ENCODE measurements at places on chromosomes 12 and 14.

GRCh38 chr12:12915656-12916055 lies 24.3 kb downstream of the GPRC5A start:
- DNase-seq, result no peak

GRCh38 chr12:109871668-109872314 lies 8.6 kb downstream of the GLTP start:
- DNase-seq, result no peak

DNA sequence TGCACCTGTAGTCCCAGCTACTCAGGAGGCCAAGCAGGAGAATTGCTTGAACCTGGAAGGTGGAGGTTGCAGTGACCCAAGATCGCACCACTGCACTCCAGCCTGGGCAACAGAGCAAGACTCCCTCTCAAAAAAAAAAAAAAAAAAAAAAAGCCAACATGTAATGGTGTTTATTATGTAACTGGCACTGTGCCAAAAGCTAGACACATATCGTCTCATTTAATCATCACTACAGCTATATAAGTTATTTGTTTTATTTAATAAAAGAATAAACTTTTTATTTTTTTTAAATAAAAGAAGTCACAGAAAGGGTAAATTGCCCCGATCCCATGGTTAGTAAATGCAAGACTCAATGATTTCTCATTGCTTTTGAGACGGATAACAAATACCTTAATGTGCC lies 76.9 kb downstream of the PTCSC3 start:
- no peak for DNase-seq

DNA sequence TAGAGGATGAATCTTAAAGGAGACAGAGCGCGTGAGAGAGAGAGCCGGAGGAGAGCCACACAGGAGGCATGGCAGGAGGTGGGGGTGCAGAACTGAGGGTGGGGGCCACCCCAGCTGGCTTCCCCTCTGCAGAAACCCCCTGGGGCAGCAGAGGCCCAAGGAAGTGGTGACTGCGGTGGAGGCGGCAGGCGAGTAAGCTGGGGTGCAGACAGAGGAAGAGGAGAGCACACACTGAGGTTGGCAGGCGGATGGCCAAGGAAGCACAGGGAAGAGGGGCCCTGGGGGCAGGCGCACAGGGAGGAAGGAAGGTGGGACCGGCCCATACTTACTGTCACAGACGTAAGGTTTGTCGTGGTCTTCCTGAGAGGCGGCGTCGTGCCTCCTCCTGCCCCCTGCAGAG lies 179.8 kb downstream of the DPF3 start:
- DNase-seq, result peak; percentile 28

GRCh38 chr12:64293654-64294364 lies 71.7 kb upstream of the KICS2 start:
- no peak for DNase-seq

GRCh38 chr14:74945261-74945851 lies 10.0 kb downstream of the PGF start:
- no peak for DNase-seq

- no peak for DNase-seq
These were observed 6.7 kb upstream of the SOCS2 start for GRCh38 chr12:93565760-93566159.

- no peak for DNase-seq
These were observed 186.6 kb upstream of the EEA1 start for GRCh38 chr12:93115646-93116045.

DNA sequence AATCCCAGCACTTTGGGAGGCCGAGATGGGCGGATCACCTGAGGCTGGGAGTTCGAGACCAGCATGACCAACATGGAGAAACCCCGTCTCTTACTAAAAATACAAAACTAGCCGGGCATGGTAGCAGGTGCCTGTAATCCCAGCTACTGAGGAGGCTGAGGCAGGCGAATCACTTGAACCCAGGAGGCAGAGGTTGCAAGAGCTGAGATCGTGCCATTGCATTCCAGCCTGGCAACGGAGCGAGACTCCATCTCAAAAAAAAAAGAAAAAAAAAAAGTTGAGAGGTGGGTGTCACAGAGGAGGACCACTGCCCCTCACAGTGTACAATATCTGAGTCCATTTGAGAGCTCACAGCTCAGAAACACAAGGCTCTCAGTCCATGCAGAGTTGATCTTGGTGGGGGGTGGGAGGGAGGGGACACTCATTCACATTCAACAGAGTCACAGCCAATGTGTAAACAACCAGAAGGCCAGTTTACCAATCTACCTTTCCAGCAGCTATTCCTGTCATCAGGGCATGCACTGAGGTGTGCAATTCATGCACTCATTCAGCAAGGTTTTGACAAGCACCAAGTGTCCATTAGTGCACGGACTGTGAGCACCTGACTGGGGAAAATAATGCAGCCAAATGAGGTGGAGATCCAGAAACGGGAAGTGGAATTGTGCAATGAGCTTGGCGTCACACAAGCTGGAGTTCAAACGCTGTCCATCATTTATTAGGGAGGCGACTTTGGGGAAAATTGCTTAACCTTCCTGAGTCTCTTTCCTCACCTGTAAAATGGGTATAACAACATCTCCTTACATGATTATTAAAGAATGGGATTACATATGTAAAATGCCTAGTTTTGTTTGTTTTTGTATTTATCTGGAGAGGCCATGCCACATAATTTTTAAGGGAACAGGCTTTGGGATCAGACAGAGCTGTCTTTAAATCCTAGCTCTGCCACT lies 4.4 kb upstream of the EIF5 start:
- no peak for DNase-seq

DNA sequence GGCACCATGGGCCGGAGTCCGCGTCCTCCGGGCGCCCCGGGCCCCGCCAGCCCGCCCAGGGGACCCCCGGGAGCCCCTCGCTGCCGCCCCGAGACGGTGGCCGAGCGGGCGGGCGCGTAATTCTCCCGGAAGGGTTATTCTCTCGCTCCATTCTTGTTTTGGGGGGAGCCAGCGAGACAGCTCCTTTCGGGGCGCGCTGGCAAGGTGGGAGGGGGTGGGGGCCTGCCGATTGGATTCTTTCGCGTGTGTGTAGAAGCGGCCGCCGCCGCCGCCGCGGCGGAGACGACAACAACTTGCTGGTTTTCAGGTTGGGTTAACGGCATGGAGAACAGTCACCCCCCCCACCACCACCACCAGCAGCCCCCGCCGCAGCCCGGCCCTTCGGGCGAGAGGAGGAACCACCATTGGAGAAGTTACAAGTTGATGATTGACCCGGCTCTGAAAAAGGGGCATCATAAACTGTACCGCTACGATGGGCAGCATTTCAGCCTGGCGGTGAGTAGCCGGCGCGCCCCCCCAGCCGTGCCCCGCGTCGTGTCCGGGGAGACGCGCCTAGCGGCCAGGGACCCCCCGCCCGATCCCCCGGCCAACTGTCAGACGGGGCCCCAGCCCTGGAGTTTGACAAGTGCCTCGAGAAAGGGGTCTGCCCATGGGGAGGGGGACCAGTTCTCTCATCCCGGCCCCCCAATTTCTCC lies 755 bp downstream of the SETD1B start:
- DNase-seq, result peak; percentile 74

DNA sequence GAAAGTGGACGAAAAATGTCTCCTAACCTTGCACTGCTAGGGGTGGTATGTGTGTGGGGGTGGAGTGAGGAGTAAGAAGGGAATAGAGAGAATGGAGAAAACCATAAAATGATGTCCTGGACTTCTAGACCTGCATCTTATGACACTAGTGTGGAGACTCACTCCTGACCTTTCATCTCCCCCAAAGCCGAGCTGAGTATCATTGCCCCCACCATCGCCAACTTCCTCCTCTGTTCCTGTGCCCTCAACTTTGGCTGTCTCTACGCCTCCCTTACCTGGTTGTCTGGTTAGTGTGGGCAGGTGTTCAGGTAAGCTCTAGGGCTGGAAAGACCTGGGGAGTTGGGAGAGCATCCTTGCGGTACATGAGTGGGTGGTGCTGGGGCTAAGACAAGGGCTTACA lies 4.5 kb upstream of the KLHL33 start:
- DNase-seq, result no peak

DNA sequence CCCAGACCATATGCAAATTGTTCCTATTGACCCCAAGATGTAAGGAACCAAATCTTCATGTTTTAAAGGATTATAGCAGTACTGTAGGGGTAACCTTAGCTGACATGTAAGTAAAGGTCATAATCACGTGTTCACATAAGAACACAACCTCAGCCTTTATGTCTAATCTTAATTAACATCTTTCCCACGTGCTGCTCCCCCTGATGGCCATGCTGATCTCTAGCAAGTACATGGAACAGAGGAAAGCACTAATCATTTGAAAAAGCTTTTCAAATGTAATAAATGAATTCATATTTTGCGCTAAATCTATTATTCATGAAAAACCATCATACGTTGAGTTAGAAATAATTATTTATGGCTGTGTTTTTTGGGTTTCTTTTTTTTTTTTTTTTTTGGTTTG lies 30.5 kb upstream of the ITPR2 start:
- DNase-seq, result no peak

DNA sequence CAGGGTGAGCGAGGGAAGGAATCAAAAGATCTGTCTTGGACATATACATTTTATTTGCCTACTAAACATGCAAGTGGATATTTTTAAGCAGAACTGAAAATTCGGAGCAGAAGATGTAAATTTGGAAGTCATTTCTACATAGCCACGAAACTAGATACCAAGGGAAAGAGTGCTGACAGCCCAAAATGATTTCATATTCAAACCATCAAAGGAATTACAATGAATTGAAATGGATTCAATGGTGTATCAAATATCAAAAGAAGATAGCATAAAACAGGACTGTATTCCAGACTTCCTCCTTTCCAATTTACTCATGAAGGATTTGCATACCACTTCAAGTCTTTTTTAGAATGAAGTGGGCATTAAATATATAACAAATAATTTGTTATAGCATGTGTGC lies 313.5 kb upstream of the KITLG start:
- DNase-seq, result no peak

GRCh38 chr12:26633591-26634210 lies 199.3 kb downstream of the ITPR2 start:
- DNase-seq, result no peak

DNA sequence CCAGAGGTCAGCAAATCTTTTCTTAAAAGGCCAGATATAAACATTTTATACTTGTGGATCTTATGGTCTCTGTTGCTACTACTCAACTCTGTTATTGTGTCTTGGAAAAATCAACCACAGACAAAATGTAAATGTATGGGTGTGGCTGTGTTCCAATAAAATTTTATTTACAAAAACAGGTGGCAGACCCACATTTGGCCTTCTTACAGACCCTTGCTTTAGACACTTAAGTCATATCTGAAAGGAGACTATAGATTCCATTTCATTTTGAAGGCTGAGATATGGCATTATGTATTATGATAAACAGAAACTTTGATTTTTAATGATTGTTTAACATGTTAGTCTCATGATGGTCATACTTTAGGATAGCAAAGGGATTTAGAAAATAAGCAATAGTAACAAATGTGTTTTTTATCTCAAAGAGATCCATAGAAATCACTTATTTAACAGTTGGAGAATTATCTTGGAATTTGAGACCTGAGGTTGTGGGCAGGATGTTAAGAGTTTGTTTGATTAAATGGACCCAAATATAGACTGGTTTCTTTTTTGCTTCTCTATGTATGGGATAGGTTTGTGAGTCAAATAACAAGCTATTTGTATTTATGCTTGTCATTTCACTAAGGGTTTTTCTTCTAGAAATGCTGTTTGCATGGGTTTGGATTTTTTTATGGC lies 51.2 kb downstream of the PPFIBP1 start:
- DNase-seq, result no peak

- DNase-seq, result no peak
These were observed 39.4 kb upstream of the BEGAIN start for GRCh38 chr14:100626614-100627013.

DNA sequence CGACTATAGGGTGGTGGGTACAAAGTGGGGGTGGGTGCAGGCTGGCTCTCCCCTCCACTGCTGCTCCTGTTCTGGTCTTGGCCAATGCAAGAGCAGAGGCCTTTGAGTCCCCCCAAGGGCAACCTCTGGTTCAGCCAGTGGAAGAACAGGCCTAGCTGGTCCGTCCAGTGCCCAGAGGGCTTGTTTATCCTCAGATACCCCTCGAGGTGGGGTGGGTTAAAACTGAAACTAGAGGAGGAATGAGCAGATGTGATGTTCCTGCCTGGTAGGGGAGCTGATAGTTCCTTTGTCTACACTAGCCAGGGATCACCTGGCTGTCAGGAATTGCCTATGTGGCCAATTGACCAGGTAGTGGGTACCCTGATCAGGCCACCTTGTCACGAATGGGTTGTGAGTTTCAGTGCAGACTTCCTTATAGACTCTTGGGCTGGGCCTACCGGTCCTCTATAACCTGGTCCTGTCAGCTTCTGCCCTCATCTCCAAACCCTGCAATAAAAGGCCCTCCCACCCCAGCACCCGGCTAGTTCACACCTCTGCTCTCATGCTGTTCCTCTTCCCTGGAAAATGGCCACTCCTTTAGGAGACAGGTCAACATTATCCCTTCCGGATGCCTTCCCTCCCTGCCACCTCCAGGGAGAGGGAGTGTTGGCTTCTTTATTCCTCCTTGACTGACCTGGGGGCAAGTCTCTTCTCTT lies 10.7 kb upstream of the HSP90AA1 start:
- no peak for DNase-seq

GRCh38 chr14:22598099-22598895 lies at the start of gene ABHD4:
TSS of gene ABHD4 (plus strand) at chr14:22598300. CDS start at chr14:22598307, 7 bp downstream.
- peak; percentile 63 for DNase-seq

DNA sequence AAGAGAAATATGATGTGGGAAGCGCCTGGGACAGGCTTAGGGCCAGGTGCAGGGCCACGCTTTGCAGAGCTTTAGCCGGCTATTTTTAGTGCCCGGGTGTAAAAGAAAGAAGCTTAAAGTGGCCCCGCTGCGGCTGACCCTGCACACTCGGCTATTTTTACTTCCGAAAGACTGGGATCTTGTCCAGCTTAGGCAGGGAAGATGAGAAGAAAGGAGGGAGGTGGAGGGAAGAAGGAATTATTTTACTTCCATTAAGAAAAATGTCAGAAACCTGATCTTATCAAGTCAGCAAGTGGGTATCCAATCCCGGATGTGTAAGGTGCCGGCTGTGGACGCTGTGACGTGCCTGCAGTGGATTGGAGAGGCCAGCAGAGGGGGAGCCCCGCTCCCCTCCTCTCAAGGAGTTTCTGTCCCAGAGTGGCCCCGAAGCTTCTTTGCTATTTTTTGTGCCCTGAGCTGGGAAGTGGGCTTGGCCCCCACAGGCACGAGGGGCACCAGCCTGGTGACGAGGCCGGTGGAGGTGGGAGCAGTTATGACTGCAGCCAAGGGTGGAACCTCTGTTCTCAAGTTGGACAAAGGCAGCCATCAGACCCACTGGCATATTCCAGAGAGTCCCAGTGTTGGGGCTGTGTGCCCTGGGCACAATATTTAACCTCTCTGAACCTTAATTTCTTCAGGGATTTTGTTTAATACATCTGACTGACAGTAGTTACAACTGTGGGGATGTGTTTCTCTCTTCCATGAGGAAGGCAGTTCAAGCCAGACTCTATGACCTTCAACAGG lies 97.7 kb downstream of the ESRRB start:
- no peak for DNase-seq
